Kidney glomerular epithelial cell (primary cell): ENCODE measurements at places on chromosomes 7 and 10.

GRCh38 chr7:23654508-23654907 lies 25.5 kb upstream of the FAM221A start:
- no peak for DNase-seq

DNA sequence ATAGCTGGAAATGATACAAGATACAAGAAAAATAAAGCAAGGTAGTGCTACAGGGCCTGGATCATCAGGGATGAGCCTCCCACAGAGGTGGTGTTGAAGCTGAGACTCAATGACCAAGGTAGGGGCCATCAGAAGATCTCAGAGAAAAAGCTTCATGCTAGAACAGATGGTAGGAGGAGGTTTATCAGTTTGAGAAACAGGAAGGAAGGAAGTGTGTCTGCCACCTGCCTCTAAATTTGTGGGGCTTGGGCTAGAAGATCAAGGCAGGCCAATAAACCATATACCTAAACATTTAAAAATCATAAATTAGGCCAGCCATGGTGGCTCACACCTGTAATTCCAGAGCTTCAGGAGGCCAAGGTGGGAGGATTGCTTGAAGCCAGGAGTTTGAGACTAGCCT lies 410.8 kb upstream of the PRKCQ start:
- DNase-seq = no peak

- DNase-seq = no peak
These were observed 55.3 kb downstream of the SCIN start for GRCh38 chr7:12625836-12626235.

DNA sequence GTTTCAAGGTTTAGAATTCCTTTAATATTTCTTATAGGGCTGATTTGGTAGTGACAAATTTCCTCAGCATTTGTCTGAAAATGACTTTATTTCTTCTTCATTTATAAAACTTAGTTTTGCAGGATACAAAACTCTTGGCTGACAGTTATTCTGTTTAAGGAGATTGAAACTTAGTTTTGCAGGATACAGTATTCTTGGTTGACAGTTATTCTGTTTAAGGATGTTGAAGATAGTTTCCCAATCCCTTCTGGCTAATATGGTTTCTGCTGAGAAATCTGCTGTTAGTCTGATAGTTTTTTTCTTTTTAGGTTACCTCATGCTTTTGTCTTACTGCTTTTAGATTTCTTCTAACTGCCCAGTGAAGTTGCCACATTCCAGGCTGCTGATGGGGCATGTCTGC lies 186.8 kb downstream of the ITGB1 start:
- DNase-seq = no peak

DNA sequence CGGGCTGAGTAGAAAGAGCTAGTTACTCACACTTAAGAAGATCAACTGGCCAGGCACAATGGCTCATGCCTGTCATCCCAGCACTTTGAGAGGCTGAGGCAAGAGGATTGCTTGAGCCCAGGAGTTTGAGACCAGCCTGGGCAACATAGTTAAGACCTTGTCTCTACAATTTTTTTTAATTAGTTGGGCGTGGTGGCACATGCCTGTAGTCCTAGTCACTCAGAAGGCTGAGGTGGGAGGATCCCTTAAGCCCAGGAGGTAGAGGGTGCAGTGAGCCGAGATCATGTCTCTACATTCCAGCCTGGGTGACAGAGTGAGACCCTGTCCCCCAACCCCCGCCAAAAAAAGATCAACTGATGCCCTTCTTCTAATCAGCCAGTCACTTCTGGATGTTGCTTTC lies 74.6 kb upstream of the ATP6V0A4 start:
- peak; percentile 27 for DNase-seq

DNA sequence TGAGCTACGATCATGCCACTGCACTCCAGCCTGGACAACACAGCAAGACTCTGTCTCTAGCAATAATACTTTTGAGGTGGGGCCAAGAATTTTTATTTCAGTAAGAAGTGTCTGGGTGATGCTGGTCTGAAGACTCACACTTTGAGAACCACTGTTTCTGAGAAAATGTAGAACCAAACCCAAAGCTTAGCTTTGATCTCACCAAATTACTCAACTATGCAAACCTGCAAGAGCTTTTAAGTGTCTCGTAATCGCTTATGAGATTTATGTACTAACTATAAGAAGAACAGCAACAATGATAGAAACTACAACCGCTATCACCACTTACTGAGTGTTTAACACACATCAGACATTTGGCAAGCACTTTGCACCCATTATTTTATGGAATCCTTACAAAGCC lies 29.5 kb downstream of the APBB1IP start:
- no peak for DNase-seq

GRCh38 chr10:47067949-47068940 lies 157.0 kb downstream of the PTPN20 start:
- DNase-seq = no peak

GRCh38 chr7:112546723-112547513 lies 66.1 kb downstream of the LSMEM1 start:
- DNase-seq = no peak

DNA sequence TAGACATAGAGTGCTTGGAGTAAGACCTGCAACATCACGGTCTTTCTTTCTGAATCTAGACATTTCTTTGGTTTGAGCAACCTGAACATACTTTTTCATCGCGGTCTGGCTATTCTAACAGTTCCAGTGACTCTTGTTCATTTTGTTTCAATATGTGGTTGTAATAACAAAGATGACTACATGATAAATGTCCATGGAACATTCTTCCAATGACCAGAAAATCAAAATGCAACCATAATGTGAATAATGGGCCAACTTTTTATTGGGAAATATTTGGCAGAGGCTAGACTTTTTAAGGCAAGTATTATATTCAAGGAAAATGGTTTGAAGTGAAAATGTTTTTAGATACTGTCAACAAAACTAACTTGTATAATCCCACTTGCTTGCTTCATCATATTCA lies 282.5 kb downstream of the INHBA start:
- no peak for DNase-seq

GRCh38 chr10:4828005-4828404 lies 2.0 kb downstream of the AKR1E2 start:
- DNase-seq = no peak

DNA sequence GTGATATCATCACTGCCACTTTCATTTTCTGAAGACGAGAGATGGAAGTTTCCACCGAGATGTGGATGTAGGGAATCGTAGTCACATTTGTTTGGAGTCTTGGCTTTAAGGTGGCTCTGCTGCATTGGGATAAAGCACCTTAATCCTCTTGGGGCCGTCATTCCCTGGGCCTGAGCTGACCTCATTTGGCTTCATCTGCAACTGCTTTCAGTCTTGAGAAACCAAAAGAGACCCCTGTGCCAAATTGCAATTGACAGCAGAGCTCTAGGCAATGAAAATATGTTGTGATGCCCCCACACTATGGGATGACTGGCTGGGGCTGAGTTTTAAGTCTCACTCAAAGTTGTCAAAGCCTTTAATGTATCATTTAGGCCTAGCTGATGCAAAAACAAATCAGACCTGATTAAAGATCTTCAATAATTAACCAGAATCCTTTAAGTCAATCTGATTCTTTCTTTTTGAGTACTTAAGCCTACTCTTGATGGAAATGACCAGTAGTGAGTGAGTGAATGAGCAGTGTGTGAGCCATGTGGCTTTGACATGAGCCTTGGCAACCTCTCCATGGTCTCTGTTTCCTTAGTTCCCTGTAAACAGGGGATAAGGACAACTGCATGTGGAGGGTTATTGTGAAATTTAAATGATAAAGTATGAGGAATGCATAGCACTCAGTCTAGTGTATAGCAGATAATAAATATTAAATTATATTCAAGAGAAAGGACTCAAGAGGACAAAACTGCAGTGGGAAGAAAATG lies 155.0 kb downstream of the BMPER start:
- DNase-seq = peak; percentile 20

DNA sequence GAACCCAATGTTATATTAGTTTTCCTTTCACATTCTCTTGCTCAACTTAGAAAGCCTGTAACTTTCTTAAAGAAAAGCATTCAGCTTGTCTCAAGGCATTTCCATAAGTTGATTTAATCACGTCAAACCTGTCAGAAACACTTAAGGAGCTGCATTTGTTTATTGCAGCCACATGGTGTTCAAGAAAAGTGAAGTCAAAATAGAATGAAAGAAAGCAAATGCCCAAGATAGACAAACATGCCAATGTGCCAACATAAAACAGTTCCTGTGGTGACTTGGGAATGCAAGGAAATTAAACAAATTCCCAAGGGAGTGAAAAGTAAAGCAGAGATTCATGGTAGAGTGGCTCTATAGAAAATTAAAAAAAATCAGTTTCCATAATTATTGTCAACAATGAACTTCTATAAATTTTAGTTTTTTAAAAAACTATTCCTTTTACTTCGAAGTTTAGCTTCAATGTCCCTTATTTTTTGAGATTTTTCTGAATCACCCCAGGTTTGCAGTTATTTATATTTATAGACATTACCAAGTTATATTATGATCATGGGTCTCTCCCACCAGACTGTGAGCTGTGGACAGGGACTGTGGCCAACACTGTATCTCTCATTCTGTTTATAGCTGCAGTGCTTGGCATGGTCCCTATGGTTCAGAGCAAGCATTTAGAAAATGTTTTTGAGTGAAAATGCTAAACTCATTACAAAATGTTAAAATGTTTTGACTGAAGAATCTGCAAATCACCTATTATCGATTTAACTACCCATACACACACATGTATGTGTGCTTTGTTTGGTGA lies 887.4 kb downstream of the REEP3 start:
- DNase-seq = no peak
